ENCODE measurements at places on chromosomes 7 and 10.

GRCh38 chr10:101616415-101617101, 28.4 kb downstream of the DPCD start:
- DNase-seq: no peak

- no peak for DNase-seq
Observed at GRCh38 chr7:38492010-38492409, 139.2 kb downstream of the AMPH start.

GRCh38 chr7:155874010-155874409, 61.7 kb upstream of the SHH start:
- no peak for DNase-seq

GRCh38 chr7:2873686-2874551, 29.8 kb upstream of the GNA12 start:
- DNase-seq: no peak

DNA sequence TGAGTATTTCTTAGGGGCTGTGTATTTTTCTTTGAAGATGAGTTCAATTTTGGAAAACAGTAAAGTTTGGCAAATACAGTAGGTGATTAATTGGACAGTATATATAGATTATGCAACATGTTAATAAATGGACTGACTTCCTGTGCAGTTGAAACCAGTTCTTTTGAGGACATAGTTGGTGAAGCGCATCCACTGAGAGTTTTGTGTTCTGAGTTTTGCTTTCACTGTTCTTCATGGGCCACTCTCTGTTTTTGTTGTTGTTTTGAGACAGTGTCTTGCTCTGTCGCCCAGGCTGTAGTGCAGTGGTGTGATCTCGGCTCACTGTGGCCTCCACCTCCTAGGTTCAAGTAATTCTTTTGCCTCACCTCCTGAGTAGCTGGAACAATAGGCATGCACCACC, 109.0 kb downstream of the SDHAF3 start:
- no peak for DNase-seq
